Uterus (tissue), 4 donors: ENCODE measurements at places on chromosomes 1 and 21.

DNA sequence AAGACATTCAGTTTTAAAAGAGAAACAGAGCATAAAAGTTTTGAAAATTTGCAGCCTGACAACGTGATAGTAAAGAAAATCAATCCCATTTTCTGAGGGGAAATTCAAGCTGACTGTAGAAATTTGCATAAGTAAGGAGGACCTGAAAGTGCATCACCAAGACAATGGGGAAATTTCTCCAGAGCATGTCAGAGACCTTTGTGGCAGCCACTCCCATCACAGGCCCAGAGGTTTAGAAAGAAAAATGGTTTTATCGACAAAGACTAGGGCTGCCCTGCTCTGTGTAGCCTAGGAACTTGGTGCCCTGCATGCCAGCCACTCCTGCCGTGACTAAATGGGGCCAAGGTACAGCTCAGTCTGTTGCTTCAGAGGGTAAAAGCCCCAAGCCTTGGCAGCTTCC, 1640.2 kb upstream of the PRMT6 start:
- DNase-seq = no peak

- DNase-seq = no peak
These were observed 311.1 kb downstream of the AJAP1 start for GRCh38 chr1:4965346-4966075.

DNA sequence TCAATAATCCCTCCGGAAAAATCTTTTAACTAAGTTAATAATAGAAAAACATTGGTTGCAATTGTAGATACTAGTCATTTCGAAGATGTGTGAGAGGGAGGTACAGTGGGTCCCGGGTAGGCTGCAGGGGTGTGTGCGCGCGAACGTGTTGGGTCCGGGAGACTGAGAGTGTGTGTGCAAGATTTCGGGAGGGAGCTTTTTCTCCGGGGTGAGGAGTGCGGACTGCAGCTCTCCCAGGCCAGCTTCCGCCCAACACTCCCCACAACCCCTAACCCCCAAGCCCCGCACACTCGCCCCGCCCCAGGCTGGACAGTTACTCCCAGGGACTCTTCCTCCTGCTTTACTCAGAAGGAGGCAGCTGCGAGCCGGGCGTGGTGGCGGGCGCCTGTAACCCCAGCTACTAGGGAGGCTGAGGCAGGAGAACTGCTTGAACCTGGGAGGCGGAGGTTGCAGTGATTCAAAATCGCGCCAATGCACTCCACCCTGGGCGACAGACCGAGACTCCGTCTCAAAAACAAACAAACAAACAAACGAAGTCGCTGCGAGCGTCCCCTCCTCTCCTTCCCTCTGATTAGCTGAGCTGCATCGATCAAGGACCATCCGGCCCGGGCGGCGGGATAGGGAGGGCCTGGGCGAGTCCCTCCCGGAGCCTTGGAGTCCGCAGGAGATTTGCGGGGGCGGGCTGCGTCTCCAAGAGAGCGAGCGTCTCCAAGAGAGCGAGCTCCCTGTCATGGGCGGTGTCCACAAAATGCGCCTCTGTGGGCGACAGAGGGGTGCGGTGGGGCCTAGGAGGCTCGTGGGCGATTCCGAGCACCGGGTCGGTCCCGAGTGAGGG, 28.3 kb upstream of the PPM1J start:
- no peak for DNase-seq

DNA sequence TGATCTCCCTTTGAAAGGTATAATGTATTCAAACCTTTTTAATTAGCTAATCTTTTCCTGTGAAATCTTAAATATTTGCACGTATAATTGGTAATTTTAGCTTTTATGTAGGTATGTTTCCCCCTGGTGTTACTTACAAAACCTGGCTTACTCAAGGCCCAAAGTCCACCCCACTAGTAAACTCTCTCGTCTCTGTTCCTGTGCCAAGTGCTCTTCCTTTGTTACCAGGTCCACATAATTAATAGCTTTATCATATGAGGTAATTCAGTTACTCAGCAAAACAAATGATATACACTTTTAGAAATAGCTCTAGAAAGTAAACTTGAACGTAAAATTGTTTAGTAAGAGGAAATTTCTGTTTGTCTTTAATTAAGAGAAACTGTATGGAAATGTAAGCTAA, 36.7 kb downstream of the NFIA start:
- no peak for DNase-seq

GRCh38 chr1:205124726-205125125, 2.9 kb upstream of the RBBP5 start:
- no peak for DNase-seq

- DNase-seq = no peak
These were observed 12.8 kb downstream of the OTUD7B start for GRCh38 chr1:149997585-149998262.

GRCh38 chr1:243475966-243476365, 220.1 kb downstream of the SDCCAG8 start:
- no peak for DNase-seq

- no peak for DNase-seq
These were observed 2.2 kb downstream of the NUDC start for GRCh38 chr1:26923711-26924110.

GRCh38 chr1:223723351-223723904, 11.1 kb downstream of the CAPN2 start:
- no peak for DNase-seq

GRCh38 chr1:11784993-11785769, 20.6 kb downstream of the MTHFR start:
- DNase-seq = peak; percentile 64

DNA sequence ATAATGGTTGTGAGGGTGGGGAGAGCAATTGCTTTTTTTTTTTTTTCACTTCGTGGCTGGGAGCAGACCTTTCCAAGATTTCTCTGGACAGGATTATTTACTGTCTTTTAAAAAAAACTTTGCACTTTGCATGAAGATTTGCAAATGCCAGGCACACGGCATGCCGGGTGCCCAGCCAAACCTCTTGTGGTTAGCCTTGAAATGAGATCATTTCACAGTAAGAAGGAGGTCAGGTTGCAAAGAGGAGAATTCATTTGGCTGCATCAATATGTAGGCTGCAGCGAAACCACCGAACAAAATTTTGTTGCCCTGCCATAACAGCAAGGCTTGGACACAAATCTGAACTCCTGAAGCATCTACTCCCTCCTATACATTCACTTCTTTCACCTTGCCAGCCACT, 36.5 kb upstream of the KCND3 start:
- no peak for DNase-seq

- no peak for DNase-seq
These were observed 10.5 kb downstream of the ATP5IF1 start for GRCh38 chr1:28246427-28246832.

DNA sequence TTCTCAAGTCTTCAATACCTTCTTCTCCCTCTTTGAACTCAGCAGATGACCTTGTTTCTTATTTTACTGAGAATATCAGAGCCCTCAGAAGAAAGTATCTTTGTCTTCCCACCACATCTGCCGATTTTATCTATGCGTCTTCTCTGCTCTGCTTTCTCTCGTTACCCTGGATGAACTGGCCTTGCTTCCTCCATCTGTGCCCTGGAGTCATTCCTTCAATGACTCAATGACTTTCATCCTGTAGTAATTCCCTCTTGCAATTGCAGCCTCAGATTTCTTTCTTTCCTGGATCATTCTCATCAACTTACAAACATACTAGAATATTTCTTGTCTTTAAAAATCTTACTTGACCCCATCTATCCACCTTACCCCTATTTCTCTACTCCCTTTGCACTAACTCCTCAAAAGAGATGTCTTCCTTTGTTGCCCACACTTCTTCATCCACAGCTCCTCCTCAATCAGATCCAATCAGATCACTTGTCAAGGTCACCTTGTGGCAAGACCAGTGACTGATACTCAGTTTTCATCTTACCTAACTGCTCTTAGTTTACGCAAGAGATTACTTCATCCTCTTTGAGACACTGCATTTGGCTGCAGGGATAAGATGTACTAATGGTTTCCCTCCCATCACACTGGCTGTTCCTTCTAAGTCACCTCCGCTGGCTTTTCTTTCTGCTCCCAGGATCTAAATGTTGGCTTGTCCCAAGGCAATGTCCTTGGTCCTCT, 8.2 kb upstream of the TGFBR3 start:
- no peak for DNase-seq

- DNase-seq = peak; percentile 58
These were observed 674 bp upstream of the ATXN7L2 start for GRCh38 chr1:109482791-109483671.

- peak; percentile 63 for DNase-seq
These were observed 47.5 kb downstream of the HSF2BP start for GRCh38 chr21:43611598-43612369.

GRCh38 chr1:228009116-228009827, 2.5 kb downstream of the WNT3A start:
- peak; percentile 5 for DNase-seq

DNA sequence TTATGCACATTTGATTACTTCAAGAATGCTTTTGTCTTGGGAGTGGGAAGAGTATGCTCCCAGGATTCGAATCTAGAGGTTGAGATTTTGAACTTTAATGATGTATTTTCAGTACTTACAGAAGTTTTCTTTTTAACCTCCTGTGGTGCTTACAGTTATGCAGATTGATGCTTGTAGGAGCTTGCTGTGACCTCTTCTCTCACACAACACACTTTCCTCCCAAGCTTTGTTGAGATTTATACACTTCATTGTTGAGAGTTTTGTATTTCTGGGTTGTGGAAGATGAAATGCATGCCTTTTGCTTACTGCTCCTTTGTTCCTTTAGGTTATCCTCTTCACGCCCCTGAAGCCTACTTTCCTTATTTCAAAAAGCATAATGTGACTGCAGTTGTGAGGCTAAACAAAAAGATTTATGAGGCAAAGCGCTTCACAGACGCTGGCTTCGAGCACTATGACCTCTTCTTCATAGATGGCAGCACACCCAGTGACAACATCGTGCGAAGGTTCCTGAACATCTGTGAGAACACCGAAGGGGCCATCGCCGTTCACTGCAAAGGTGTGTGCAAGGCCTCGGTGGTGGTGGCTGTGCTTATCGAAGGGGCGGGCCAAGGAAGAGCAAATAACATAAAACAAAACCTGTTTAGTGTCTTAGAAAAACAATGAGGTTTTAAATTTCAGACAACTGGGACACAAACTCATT, 75.5 kb upstream of the GPR88 start:
- DNase-seq = no peak

DNA sequence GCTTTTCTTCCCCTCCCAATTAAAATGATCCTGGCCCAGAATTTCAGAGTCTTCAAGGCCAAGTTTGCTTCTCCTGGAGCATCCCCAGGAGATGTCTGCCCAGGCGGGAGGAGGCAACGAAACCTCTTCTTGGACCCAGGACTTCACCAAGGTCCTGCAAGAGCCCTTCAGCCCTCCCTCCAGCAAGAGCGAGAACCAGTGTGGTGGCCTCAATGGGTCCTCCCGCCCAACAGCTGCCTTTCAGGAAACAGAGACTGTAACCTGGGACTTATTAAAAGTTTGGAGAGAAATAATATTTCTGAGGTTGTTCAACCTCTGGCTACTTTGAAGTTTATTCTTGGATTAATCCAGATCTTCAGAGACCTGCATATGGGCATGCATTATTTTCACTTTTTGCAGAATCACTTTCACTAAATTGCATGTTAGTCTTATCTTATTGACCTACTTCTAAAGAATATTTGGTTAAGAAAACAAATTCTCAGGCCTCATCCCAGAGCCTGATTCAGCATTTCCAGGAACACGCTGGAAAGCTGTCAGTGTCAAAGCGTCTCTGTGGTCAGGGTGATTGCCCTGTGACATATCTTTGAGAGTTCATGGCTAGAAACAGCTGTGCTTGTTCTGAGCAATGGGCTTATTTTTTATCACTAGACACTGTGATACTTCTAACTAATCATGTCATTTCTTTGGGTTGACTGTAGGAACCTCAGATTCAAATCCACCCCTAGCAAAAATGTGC, 66.0 kb upstream of the CLDN14 start:
- no peak for DNase-seq

DNA sequence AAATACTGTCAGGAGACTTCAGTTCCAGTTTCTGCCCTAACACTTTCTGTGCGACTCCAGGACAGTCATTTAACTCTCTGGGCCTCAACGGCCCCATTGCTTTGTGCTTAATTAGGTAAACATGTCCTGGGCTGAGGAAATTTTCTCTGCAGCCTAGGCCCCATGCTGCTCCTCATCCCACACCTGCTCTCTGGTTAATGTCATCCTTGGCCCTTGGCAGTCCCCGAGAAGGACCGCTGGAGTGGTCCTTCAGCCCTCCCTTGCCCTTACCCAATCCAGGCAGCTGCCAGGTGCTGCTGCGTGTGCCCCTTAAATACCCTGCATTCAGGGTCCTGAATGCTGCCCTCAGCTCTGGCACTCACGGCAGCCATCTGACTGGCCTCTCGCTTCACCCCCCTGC, 18.7 kb downstream of the UBL4B start:
- DNase-seq = no peak

GRCh38 chr1:16618719-16619118, 5.4 kb upstream of the NBPF1 start:
- peak; percentile 26 for DNase-seq

DNA sequence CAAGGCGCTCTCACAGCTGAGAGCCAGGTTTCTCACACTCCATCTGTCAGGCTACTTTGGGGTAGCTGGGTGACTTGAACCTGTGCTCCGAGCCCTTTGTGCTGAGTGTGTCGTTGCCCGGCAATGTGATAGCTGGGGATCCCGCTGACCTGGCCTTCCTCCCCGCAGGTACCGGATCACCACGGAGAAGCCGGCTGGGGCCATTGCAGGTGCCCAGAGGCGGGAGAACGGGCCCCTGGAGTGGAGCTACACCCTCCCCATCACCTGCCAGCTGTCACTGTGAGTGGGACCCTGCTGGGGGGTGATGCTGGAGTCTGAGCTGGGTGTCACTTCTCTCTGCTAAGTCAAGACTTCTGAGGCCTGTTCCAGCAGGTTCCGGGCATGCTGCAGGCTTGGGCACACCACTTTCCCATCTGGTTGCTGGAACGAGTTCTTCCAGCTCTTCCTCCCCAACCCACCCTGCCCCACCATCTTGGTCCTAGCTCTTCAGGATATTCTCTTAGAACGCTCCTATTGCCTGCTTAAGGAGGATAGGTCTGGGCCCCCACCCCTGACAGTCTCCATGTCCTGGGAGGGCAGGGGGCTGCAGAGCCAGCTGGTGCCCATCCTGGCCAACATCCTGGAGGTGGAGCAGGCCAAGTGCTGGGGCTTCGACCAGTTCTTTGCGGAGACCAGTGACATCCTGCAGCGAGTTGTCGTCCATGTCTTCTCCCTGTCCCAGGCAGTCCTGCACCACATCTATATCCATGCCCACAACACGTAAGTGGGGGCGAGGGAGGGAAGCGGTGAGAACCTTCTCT, 7.5 kb downstream of the IKBKE start:
- DNase-seq = no peak

DNA sequence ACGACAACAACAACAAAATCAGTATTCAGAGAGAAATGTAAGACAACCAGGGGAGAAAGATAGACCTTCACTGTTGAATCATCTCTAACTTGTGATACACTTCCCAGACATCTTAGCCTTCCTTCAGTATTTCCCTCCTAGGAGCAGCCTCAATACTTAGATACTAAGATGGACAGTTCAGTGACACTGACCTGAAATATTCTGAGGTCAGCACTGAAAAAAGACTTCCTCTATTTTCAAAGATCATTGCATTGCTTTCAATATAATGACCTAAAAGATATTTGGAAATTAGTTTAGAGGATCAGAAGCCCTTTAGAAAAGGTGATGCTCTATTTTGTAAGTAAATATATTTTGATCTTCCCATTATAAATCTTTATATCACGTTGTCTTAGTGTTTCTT, 101.0 kb downstream of the MRPL39 start:
- no peak for DNase-seq
